ENCODE measurements at places on chromosomes 13 and 19.
A peak's percentile ranks its signal among the peaks of the same experiment; 100 is the strongest.

DNA sequence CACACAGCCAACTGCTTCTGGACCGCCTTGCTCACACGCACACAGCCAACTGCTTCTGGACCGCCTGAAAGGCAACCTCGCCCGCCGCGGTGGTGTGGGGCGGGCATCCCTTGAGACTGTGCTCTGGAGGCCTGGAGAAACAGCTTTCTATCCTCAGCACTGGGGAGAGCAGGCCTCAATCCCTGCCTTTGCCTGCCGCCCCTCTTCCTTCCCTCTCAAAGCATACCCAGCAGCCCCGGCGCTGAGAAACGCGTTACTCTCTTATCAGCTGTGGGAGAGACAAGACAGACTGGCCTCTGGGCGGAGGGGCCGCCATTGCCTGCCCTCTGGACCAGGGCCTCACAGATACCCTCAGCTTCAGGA is 2.9 kb downstream of the LIPE start:
- DNase-seq: no peak

DNA sequence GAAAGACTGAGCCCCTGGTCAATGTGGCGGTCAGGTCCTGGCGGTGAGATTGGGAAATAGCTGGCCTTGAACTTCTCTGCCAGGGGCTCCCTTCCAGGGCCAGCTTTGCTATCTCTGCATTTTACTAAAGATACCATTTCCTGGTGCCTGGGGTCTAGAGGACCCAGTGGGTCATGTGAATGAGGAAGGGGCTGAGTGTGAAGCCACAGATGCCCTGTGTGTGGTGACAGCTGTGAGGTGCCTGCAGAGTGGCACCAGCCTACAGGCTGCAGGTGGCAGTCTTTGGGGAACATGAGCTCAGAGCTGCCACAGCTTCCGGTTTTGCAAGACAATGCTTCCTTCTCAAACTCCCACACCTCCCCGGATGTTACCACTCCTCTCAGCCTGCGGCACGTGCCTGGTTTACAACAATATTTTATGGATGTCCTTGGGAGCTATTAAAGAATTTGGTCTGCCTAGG is 5.2 kb upstream of the MLNR start:
- no peak for DNase-seq

DNA sequence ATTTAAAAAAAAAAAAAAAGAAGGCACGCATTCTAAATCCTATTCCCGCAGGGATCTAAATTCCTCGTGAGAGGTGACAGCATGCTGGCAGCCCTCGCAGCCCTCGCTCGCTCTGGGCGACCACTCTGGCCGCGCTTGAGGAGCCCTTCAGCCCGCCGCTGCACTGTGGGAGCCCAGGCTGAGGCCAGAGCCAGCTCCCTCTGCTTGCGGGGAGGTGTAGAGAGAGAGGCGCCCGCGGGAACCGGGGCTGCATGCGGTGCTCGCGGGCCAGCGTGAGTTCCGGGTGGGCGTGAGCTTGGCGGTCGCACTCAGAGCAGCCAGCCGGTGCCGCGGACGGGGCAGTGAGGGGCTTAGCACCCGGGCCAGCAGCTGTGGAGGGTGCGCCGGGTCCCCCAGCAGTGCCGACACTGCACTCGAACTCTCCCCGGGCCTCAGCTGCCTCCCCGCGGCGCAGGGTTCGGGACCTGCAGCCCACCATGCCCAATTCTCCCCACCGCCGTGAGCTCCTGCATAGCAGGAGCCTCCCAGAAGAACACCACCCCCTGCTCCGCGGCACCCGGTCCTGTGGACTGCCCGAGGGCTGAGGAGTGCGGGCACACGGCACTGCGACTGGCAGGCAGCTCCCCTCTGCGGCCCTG is 553.9 kb downstream of the LMO7 start:
- no peak for DNase-seq

GRCh38 chr19:39679056-39679790 is 23.5 kb downstream of the LGALS16 start:
- DNase-seq: peak; percentile 11

GRCh38 chr19:29664753-29665214 is 477 bp upstream of the PLEKHF1 start:
- DNase-seq: no peak

- no peak for DNase-seq
Observed at GRCh38 chr13:113499936-113500335, 9.4 kb upstream of the DCUN1D2 start.

- no peak for DNase-seq
Observed at GRCh38 chr13:110971486-110971885, 56.6 kb upstream of the ANKRD10 start.

- DNase-seq: peak; percentile 3
Observed at GRCh38 chr13:67353941-67354340, 123.8 kb upstream of the PCDH9 start.

- no peak for DNase-seq
Observed at GRCh38 chr19:50720921-50721381, 1.3 kb upstream of the SHANK1 start.

GRCh38 chr19:14639536-14640277 is 34.9 kb downstream of the ADGRE3 start:
- no peak for DNase-seq

- no peak for DNase-seq
Observed at GRCh38 chr13:47932950-47933923, 67.8 kb downstream of the SUCLA2 start.
